Effector CD8-positive, alpha-beta T cell (primary cell): ENCODE measurements at places on chromosomes 5 and 9.

DNA sequence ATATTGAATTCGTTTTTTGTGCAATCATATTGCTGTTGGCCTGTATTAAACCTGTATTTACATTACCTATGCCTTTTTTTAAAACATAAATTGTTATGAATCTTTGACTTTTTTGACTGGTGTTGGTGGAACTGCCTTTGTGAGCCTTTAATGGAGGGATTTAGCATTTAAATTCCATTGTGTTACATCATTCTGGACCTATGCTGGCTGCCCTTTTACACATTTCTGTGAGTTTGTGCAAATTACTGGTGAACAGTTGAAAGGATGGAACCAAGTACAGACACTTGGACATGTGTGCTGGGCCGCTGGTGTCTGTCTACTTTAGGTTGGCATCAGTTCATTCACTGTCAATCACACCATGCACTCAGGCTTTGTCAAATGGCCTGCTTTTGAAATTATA lies 3.4 kb downstream of the SNX18 start:
- DNase-seq, result no peak

DNA sequence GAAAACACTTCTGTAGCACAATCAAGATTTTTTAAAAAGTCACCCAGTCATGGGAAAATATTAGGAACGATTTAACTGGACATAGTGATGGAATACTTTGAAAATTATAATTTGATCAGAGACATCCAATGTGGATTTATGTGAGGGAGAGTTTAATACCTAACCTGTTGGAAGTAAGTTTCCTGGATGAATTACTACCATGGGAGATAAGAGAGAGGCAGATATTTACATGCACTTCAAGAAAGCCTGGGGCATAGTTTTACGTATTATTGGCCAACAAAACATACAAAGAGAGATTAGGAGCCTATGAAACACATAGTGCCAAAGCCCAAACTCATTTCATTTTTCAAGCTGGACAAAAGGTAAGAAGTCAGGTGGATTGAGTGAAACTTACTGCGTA lies 336.8 kb downstream of the SLIT3 start:
- no peak for DNase-seq

GRCh38 chr5:148314187-148314586 lies 2.0 kb downstream of the SPINK7 start:
- no peak for DNase-seq

GRCh38 chr5:115309751-115310370 lies 13.4 kb upstream of the CCDC112 start:
- DNase-seq, result no peak

- DNase-seq, result no peak
Measured at GRCh38 chr5:56460195-56460546, 227.0 kb upstream of the ANKRD55 start.

DNA sequence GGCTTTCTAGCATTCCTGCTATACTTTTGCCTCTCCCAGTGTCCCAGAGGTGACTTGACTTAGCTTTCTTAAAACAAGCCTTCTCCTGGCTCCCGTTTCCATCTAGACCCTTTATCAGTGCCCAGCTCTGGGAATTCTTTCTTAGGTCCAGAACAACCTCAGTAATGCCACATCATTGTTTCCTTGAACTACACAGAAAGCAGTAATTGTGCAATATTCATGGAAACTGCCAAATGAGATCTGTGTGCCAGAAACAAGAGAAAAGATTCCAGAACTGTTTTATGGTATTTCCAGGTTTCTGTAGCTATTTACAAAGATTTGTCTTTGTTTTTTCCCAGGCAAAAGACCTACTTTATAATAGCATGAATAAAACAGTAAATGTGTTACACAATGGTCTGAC lies 391.3 kb downstream of the SLCO4C1 start:
- DNase-seq, result no peak

DNA sequence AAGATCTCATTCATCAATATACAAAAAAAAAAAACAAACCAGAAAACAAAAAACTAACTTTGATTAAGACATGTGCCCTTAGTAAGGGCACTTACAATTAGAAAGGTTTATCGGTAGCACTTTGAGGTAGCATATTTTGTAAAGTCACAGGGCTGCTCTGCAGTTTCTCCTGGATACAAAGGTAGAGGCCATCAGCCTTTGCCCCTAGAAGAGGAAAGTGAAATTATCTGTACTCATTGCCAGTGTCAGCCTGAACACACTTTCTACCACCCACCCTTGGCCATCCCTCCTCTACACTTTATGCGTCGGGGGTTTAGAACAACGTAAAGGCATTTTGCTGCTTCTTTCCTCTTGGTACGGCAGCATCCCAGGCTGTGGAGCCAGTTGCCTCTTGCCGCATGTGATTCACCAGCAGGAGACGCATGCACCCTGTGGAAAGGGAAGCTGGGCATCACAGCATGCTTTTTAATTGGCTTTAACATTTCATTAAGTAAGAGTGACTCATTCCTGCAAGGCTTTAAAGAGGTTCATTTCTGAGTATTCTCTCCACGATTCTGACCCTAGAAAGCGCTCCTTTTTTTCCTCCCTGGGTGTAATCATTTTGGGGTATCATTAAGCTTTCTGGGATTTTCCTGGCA lies 84.6 kb downstream of the CEMIP2 start:
- no peak for DNase-seq

- no peak for DNase-seq
Measured at GRCh38 chr9:107260437-107261081, 22.5 kb upstream of the RAD23B start.

GRCh38 chr9:72012646-72013045 lies 47.8 kb downstream of the C9orf57 start:
- no peak for DNase-seq
